ENCODE measurements at places on chromosomes 1 and 21. TPM values are rescaled to one million over a fixed set of nuclear protein-coding genes. Genes with fewer than 3 reads are reported as not detected.

DNA sequence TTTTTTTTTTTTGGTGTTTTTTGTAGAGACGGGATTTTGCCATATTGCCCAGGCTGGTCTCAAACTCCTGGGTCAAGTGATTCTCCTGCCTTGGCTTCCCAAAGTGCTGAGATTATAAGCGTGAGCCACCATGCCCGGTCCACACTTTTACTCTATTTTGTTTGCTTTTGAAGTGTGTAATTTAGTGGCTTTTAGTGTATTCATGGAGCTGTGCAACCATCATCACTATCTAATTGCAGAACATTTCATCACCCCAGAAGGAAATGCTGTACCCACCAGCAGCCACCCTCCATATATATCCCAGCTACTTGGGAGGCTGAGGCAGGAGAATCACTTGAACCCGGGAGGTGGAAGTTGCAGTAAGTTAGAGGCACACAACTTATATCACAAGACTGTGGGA lies 136.9 kb upstream of the ERRFI1 start:
- no peak for DNase-seq
- no peak overlapping the region for H3K4me3 ChIP-seq
- H3K36me3 ChIP-seq, result no peaks in the 10 kb centered on the region
- no peak overlapping the region for H3K27ac ChIP-seq

DNA sequence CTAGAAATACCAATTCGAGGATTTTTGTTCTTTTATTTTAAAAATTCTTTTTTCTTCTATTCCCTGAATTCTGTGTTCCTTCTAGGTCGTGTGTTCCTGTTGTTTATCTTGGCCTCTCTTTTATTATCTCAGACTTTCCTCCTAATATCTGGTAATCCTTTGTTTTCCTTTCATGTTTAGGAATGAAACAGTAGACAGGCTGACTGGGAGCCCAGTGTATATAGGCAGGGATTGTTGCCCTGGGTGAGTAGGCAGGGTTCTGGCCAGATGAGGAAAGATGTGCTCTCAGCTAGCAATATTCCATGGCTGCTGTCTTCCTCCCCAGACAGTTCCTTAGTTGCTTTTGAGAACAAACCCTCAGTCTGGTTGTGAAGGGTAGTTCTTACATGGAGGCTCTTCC lies 161.8 kb upstream of the PDE4B start:
- no peaks in the 10 kb centered on the region for H3K36me3 ChIP-seq
- H3K27ac ChIP-seq, result no peak overlapping the region
- H3K4me1 ChIP-seq, result no peaks in the 10 kb centered on the region
- H3K4me3 ChIP-seq, result no peak overlapping the region
- no peaks in the 10 kb centered on the region for H3K27me3 ChIP-seq

GRCh38 chr1:14921057-14921456 lies 232.5 kb upstream of the TMEM51 start:
- no peaks in the 10 kb centered on the region for H3K36me3 ChIP-seq
- H3K4me1 ChIP-seq, result no peaks in the 10 kb centered on the region
- H3K27ac ChIP-seq, result no peak overlapping the region
- H3K27me3 ChIP-seq, result peaks cover 6% of the 10 kb centered on the region
- no peak for DNase-seq

- no peak for DNase-seq
- H3K36me3 ChIP-seq, result no peaks in the 10 kb centered on the region
- H3K4me3 ChIP-seq, result no peak overlapping the region
- H3K4me1 ChIP-seq, result peaks cover 19% of the 10 kb centered on the region
- H3K27me3 ChIP-seq, result peaks cover 14% of the 10 kb centered on the region
Measured at GRCh38 chr1:16076031-16076864, 2.8 kb upstream of the FAM131C start.

DNA sequence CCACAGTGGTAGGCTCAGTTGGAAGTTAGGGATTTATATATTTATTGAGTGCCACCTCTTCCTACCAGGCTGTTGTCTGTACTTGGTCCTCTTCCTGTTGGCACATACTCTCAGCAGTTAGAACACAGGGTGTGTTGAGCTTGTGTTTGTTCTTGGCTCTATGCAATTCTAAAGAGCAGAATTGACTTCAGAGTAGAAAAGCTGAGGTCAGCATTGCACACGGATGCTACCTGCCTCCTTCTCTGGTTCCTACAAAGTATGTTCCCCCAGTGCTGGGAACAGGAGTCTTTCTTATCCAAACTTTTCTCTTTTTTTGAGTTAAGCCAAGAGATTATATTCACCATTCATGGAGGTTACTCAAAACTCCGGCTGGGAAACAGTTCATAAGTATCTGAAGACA lies 16.5 kb upstream of the CD53 start:
- no peaks in the 10 kb centered on the region for H3K27me3 ChIP-seq
- no peak for DNase-seq
- no peak overlapping the region for H3K4me3 ChIP-seq
- H3K36me3 ChIP-seq, result no peaks in the 10 kb centered on the region
- no peak overlapping the region for H3K27ac ChIP-seq

GRCh38 chr1:90963236-90963635 lies 58.6 kb downstream of the ZNF644 start:
- no peak for DNase-seq
- H3K27ac ChIP-seq, result no peak overlapping the region
- no peaks in the 10 kb centered on the region for H3K4me1 ChIP-seq
- H3K36me3 ChIP-seq, result no peaks in the 10 kb centered on the region

The IQGAP3 gene
- total RNA-seq, result 4.4 TPM

GRCh38 chr1:111052246-111052645 lies 87.6 kb downstream of the DRAM2 start:
- no peaks in the 10 kb centered on the region for H3K36me3 ChIP-seq
- no peak for DNase-seq
- no peaks in the 10 kb centered on the region for H3K4me1 ChIP-seq
- H3K4me3 ChIP-seq, result no peak overlapping the region
- H3K27me3 ChIP-seq, result no peaks in the 10 kb centered on the region
- no peak overlapping the region for H3K27ac ChIP-seq

GRCh38 chr1:225410036-225410435 lies 17.8 kb downstream of the LBR start:
- no peaks in the 10 kb centered on the region for H3K27me3 ChIP-seq
- no peak overlapping the region for H3K27ac ChIP-seq
- H3K36me3 ChIP-seq, result peaks cover 60% of the 10 kb centered on the region
- H3K4me1 ChIP-seq, result no peaks in the 10 kb centered on the region
- no peak overlapping the region for H3K4me3 ChIP-seq

GRCh38 chr1:109814223-109814622 lies 50.5 kb upstream of the EPS8L3 start:
- no peak overlapping the region for H3K27ac ChIP-seq
- H3K4me3 ChIP-seq, result no peak overlapping the region
- no peaks in the 10 kb centered on the region for H3K4me1 ChIP-seq
- no peaks in the 10 kb centered on the region for H3K36me3 ChIP-seq

GRCh38 chr1:19124273-19124672 lies 85.8 kb downstream of the UBR4 start:
- no peak for DNase-seq
- no peak overlapping the region for H3K27ac ChIP-seq
- H3K4me1 ChIP-seq, result peaks cover 18% of the 10 kb centered on the region

The CD5L gene
- not detected for total RNA-seq

DNA sequence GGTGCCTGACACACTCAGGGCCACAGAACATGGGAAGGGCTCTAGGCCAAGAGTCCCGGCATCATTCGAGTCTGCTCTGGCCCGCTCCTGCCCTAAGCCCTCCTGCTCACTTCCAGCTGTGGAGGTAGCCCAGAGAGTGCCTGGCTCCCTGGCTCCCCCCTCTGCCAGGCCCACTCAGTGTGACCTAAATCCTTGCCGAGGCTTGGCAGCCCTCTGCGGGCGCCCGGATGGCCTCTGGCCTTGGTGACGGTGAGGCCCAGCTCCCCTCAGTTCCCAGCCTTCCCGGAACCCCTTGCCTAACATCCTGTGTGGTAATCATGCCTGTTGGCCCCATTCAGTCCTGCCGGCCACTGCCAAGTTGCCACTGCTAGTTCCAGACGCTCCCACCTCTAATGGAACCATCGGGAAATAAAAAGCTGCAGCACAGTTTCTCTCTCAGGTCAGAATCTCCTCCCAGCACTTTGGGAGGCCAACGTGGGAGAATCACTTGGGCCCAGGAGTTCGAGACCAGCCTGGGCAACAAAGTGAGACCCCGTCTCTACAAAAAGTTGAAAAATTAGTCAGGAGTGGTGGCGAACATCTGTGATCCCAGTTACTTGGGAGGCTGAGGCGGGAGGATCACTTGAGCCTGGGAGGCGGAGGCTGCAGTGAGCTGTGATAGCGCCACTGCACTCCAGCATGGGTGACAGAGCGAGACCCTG lies 1.2 kb upstream of the H6PD start:
- no peak overlapping the region for H3K4me3 ChIP-seq
- H3K36me3 ChIP-seq, result no peaks in the 10 kb centered on the region
- no peaks in the 10 kb centered on the region for H3K27me3 ChIP-seq
- peaks cover 19% of the 10 kb centered on the region for H3K4me1 ChIP-seq
- H3K27ac ChIP-seq, result no peak overlapping the region
- DNase-seq, result no peak

DNA sequence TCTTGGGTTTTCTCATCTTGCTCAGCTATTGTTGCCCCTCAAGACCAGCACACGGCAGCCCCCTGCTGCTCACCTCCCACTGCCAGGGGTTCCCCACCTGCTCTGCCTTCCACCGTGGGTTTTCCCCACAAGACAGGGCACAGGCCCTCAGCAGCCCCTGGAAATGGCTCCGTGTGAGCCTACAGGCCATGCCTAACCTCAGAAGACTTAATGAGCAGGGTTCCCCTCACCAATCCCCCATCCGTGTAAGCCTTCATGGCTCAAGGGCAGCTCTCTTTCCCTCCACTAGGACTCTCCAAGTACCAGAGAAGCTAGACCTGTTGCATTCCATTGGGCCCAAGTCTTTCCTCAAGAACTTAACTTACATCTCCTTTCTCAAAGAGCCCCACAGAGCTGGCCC lies 18.4 kb upstream of the RCAN3 start:
- peaks cover 94% of the 10 kb centered on the region for H3K4me1 ChIP-seq
- DNase-seq, result no peak
- H3K27me3 ChIP-seq, result no peaks in the 10 kb centered on the region

The HCN3 gene
- total RNA-seq, result 3.2 TPM

DNA sequence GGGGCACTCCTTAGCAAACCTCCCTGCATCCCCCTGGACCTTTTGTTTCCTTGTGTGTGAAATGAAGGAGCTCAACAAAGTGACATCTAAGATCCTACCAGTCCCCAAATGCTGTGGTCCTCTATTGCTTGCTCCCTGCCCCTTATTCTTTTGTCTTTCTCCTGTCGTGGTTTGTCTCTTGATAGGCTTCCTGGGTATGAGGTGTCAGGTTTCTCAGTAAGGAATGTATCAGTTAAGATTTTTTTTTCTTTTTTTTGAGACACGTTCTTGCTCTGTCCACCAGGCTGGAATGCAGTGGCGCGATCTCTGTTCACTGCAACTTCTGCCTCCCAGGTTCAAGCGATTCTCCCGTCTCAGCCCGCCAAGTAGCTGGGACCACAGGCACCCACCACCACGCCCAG lies 16.8 kb downstream of the CNIH3 start:
- H3K27me3 ChIP-seq, result no peaks in the 10 kb centered on the region
- H3K4me3 ChIP-seq, result no peak overlapping the region
- no peak overlapping the region for H3K27ac ChIP-seq
- DNase-seq, result no peak
- no peaks in the 10 kb centered on the region for H3K36me3 ChIP-seq

GRCh38 chr1:58921342-58921741 lies 137.5 kb upstream of the JUN start:
- H3K36me3 ChIP-seq, result no peaks in the 10 kb centered on the region
- H3K27ac ChIP-seq, result no peak overlapping the region
- no peak for DNase-seq

The SOX13 gene
- 3.1 TPM for total RNA-seq

DNA sequence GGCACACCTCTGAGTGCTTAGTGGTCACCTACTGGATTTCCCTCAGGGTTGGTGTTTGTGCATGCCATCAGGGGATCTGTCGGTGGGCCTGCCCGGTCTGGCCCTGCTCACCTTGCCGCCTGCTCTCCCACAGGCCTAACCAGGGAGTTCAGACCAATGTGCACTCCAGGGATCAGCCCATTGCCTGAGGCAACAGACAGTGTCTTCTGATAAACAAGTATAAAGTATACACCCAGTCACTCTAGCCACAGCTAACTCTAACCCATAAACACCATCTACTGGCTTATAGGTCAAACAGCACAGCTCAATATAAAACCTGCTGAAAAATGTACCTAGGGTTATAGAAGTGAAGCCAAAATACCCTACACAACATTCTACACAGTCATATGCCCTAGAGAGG lies 1300.0 kb downstream of the PLA2G4A start:
- no peaks in the 10 kb centered on the region for H3K27me3 ChIP-seq
- no peak overlapping the region for H3K27ac ChIP-seq
- H3K4me3 ChIP-seq, result no peak overlapping the region
- DNase-seq, result no peak

GRCh38 chr1:89971600-89971999 lies 23.3 kb upstream of the ZNF326 start:
- DNase-seq, result no peak
- H3K36me3 ChIP-seq, result no peaks in the 10 kb centered on the region
- H3K4me3 ChIP-seq, result no peak overlapping the region

The DCDC2B gene
- 0.11 TPM for total RNA-seq

DNA sequence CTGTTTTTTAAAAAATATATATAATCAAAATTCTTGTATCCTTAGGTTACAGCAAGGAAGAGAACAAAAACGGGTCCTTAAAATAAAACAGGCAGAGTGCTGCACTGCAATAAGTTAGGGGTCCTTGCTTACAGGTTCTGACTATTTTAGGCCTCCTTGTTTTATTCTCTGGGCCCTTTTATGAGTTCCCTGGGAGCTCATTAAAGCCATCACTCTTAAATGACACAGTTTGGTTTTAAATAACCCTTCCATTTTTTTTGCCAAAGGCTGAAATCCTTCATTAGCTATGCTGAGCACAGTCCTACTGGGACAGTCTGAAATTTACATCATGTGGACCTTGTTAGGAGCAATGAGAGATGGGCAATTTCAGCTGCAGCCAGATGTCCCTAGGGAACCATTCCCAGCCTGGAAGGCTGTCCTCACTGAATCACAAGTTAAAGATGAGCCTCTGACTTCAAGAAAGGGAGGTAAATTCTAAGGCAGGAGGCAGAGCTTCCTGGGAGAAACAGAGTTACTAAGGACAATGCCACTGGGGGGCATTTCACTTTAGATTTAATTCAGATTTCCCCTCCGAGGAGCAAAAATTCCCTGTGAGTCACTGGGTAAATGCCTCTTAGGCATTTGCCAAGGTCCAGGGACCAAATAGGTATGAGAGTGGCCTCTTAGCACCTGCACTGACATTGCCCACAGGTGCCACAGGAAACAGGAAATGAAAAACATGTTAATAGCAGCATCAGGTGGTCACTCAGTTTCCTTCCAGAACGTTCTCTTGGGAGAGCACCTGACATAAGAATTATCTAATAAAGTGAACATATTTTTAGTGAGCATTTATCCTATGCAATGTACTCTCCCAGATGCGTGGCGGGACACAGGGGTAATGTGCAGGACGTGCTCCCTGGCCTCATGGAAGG lies 3.8 kb upstream of the MUL1 start:
- H3K4me3 ChIP-seq, result no peak overlapping the region
- H3K4me1 ChIP-seq, result peaks cover 12% of the 10 kb centered on the region
- H3K36me3 ChIP-seq, result no peaks in the 10 kb centered on the region
- no peak for DNase-seq
- no peak overlapping the region for H3K27ac ChIP-seq
- no peaks in the 10 kb centered on the region for H3K27me3 ChIP-seq

GRCh38 chr1:171265686-171266085 lies 17.4 kb downstream of the FMO1 start:
- H3K4me3 ChIP-seq, result no peak overlapping the region
- no peaks in the 10 kb centered on the region for H3K27me3 ChIP-seq
- no peaks in the 10 kb centered on the region for H3K4me1 ChIP-seq
